Brain (organoid and tissue), 16 donors: ENCODE measurements at places on chromosomes 4 and X.

DNA sequence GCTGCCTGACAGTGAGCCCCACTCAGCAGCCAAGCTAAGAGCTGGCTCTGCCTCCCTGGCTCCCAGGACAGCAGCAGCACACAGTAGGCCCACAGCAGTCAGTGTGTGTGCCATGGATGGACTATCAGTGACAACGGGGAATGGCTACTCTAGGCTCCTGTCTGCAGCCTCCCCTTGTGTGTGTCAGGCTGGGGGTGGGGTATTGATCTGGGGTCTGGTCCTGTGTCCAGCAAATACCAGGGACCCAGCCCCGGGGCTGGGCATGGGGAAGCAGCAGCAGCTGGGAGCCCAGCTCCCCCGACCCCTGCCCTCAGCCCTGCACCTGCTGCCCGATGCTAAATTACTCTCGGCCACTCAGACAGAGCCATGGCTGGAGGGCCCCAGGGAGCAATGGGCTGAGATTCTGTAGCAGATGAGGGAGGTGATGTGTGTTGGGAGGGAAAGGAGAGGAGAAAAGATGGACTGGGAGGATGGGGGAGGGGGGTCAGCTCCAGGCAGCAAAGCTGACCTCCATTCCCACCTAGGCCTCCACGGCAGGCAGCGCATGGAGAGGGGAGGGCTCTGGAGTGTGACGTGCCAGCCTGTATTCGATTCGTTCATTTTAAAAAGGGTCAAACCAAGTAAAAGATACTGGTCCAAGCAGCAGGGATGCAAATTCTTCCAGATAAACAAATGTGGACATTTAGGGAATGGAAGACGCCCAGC is 61.3 kb upstream of the CRMP1 start:
- no peak for DNase-seq

- DNase-seq = no peak
These were observed 353 bp downstream of the NSD2 start for GRCh38 chr4:1871471-1872021.

DNA sequence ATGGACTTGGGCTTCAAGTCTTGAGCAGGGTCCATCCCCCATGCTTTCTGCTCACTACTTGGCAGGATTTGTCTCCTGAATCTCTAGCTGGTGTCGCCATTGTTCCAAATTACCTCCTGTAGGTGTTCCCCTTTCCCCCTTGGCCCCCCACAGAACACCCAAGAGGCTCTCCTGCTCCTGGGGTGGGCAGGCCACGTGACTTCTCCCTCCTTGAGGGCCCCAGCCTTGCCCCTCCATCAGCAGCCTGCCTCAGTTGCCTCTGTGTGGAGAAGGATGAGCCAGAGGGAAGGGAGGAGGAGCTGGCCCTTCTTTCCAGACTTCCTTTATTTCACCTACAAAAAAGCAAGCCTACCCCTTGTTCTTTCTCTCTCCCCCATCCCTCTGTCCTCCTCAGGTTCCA is 1.8 kb downstream of the GPR78 start:
- DNase-seq = no peak

DNA sequence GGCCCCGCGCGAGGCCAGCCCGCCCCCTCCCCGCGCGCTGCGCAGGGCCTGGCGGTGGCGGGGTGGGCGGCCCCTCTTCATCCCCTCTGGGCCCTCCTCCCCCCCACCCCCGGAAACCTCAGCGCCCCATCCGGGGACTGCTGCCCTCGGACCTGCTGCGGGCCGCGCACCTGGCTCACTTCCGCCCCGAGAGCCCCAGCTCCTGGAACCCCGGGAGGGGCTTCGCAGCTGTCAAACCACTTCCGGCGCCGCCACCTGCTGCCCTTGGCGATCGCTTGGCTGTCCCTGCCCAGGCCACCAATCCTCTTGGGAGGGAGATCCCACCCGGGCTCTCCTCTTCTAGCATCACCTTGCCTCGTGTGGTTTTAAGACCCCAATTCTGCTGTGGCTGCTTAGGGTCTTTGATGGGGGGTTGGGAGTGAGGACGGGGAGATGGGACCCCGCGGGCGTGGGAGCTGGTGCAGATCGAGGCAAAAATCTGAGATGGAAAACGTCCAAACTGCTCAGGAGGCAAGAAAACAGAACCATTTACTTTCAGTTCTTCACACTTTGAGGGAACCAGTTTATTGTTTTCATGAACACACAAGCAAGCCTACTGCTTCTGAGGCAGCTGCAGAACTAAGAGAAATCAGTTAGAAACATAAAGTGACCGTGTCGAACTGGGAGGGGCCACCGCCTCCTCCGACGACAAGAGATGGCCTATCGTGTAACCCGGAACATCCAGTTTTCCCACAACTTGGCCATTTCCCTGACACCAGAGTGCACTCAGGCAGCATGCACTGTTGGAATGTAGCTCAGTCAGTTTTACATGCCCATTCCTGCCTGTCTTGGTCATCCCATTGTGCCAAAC is 754 bp downstream of the MTMR1 start:
- peak; percentile 70 for DNase-seq

GRCh38 chr4:148079961-148080360 is 348.1 kb downstream of the ARHGAP10 start:
- DNase-seq = no peak

GRCh38 chr4:11765849-11766453 is 337.3 kb upstream of the HS3ST1 start:
- DNase-seq = peak; percentile 49

DNA sequence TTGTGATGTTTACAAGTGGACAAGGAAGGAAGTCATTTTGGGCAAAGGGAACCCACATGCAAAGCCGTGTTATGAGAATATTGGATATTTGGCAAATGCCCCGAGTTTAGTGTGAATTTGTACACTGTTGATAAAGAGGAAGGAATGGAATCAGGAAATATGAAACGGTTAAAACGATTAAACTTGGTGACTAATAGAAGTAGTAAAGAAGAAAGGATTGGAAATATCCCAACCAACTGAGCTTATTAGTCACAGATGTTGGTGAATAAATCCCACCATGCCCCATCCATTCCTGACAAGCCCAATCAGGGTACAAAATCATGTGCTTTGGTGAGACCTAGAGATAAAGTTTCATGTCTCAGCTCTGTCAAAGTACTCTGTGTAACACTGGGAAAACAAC is 22.0 kb downstream of the ARHGAP24 start:
- DNase-seq = no peak

- no peak for DNase-seq
These were observed 26.1 kb upstream of the MAMLD1 start for GRCh38 chrX:150337026-150337425.

- DNase-seq = no peak
These were observed 860.9 kb upstream of the LCORL start for GRCh38 chr4:18882468-18882867.

DNA sequence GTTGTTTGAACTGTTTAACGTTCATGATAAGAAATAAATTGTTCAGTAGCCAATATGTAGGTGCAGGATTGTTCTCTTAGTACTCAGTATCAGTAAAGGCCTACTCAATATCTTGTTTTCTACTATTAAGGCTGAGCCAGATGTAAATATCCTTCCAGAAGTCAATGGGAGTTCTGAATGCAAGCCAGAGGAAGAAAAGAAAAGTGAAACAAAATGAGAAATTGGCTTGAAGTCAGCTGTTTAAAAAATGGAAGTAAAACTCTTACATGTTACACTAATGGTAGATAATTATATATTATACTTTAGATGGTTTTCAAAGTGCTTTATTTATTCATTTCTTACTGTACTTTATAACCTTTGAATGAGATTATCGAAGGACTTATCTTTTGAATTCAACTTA is 1417.9 kb downstream of the ADGRL3 start:
- DNase-seq = no peak

- no peak for DNase-seq
These were observed 444.7 kb downstream of the IQCM start for GRCh38 chr4:149370785-149371420.

- no peak for DNase-seq
These were observed at the start of gene MAGIX for GRCh38 chrX:49162620-49163019. MAGIX (plus strand) TSS chrX:49162758; CDS start chrX:49162890, 132 bp downstream.

GRCh38 chr4:169410839-169411770 is 140.3 kb upstream of the SH3RF1 start:
- DNase-seq = peak; percentile 20

- DNase-seq = no peak
These were observed 23.8 kb downstream of the MSL3 start for GRCh38 chrX:11781734-11782370.

GRCh38 chr4:81965454-81965853 is 408.3 kb downstream of the HNRNPD start:
- DNase-seq = no peak

DNA sequence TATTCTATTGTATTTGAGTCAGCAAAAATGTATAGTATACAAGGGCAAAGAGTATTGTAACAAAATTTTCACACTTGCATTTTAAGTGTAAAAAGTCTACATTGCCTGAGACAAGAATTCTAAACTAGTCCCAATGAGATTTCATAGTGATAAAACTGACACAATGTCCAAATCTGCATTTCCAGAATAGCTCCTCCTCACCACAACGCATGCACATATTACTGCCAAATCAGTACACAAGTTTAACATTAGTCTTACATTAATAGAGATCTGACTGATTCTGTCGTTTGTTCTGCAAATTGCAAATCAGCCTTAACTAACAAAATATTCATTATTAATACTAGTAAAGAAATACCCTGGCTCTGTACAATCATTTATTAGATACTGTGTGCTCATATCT is 222.2 kb upstream of the NEIL3 start:
- no peak for DNase-seq

DNA sequence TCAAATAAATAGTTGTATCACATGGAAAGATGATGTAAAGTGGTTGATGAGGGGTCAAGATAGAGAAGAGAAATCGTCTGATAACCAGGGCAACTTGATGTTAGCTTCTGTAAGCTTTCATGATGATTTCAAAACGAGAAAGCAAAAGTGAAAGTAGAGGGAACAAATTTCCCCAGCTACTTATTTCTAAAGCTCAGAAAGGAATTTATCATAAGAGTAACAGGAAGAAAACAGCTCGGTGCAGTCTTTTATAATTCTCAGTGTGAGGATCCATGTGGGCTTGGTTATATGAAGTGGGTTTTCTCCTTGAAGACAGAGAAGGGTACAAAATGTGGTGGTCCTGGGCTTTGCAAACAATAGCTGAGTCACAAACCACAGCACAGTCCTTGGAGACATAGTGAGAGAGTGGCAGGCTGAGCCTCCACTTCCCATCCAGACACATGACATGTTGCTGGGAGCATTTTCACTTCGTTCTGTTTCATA is 32.1 kb upstream of the GLRA2 start:
- DNase-seq = no peak

DNA sequence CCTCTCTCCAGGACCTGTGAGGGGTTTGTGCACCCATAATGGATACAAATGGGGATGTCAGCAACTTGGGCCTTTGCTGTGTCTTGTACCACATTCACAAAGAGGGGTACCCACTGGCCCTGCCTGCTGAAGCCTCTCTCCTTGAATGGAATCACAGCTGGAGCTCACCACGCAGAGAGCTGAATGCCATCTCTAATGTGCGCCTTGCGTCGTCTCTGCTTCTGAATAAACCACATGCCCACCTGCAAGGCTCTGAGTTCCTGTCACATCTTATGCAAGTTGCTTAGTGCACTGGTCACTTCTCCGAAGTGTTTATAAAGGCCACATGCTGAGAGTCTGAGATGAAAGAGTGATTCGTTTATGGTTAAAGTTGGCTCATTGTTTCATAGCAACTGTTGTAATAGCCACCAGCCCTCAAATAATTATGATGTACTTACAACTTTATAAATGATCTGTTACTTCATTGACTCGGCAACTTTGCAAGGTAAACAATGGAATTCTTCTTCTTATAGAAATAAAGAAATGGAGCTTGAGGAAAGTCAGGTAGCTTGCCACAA is 6.2 kb upstream of the PUDP start:
- DNase-seq = no peak

DNA sequence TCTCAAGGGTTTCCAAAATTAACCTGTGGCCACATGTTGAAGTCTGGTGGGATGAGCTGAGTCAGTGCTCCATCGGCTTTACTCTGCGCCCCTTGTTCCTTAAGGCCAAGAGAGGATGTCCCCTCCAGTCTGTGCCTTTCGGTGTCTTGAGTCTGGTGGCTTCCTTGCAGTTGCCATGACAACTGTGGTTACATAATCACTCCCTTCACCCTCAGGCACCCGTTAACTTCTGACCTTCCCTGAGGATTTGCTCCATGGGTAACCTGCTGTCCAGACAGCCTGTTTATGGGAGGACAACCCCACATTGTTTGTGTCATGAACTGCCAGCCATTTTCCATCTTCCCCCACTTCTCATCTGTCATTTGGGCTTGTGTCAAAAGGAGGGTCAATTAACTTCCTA is 401.1 kb upstream of the LCORL start:
- DNase-seq = no peak

DNA sequence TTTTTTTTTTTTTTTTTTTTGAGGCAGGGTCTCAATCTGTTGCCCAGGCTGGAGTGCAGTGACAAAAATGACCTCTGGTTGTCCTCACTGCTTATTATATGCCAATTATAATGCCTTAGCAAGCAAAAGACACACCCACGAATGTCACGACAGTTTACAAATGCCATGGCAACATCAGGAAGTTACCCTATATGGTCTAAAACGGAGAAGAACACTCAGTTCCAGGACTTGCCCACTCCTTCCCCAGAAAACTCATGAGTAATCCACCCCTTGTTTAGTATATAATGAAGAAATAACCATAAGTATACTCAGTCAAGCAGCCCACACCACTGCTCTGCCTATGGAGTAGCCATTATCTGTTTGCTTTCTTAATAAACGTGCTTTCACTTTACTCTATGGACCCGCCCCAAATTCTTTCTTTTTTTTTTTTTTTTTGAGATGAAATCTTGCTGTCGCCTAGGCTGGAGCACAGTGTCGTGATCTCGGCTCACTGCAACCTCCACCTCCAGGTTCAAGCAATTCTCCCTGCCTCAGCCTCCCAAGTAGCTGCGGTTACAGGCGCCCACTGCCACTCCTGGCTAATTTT is 106.2 kb downstream of the SMIM20 start:
- no peak for DNase-seq

DNA sequence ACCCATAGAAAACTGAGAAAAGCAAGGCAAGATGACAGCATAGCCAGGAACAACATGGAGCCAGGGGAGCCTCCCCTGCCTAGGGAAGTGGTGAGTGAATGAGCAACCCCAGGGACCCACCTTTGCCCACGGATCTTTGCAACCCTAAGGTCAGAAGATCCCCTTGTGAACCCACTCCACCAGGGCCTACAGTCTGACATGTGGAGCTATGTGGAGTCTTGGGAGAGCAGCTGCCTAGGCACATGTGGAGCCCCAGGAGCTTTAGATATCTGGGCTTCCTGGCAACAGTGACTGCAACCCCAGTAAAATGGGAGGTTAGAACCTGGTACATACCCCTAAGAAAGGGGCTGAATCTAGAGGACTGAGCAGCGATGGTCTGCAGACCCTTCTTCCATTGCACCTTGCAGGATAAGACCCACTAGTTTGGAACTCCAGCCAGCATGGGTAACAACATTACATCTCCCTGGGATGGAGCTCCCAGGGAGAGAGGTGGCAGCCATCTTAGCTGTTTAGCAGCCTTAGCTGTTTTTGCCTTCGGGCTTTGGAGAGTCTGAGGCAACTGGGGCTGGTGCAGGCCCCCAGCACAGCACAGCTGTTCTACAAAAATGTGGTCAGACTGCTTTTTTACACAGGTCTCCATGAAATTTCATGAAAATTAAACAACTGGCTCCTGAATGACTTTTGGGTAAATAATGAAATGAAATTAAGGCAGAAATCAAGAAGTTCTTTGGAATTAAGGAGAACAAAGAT is 104.7 kb upstream of the TRIM2 start:
- DNase-seq = no peak
